T1000 (cell line): ENCODE measurements at places on chromosomes 12 and 14.

- DNase-seq, result no peak
These were observed 1.5 kb downstream of the TCP11L2 start for GRCh38 chr12:106304001-106304421.

DNA sequence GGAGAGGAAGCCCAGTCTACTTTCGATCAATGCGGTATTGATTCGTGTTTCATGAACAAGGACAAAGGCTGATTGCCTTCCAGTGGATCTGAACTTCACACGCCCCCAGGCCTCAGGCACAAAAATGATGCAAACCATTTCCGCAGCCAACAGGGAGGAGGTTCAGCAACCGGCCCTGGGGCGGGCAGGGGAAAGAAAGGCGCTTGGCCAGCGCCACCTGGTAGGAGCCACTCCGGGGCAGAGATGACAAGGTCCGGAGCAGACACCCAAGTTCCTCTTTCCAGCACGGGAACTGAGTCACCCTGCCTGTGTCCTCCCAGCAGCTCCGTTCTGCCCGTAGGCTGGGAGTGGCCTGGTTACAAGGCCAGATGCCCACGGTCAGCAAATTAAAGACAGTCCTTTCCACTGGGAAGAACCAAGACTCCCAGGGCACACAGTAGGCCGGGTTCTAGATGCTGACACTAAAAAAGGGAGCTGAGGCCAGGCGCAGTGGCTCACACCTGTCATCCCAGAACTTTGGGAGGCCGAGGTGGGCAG is 136.3 kb downstream of the SCARB1 start:
- peak; percentile 15 for DNase-seq

DNA sequence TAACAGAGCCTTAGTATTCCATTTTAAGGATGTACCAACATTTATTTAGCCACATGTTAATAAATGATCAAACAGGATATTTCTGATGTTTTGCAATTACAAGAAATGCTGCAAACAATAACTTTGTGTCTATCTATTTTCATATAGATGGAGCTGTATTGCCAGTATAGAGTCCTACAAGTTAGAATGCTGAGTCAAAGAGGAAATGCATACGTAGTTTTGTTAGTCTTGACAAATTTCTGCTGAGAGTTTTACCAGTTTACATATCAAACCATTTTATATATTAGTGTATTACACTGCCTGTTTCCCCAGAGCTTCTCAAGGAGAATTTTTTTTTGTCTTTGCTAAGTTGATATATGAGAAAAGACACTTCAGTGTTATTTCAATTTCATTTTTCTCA is 541.7 kb downstream of the SLC16A7 start:
- no peak for DNase-seq

GRCh38 chr12:53599579-53599978 is 26.6 kb downstream of the ATF7 start:
- DNase-seq, result no peak

GRCh38 chr14:67673451-67673850 is 981 bp downstream of the VTI1B start:
- DNase-seq, result no peak

GRCh38 chr12:43008953-43009845 is 419.7 kb upstream of the PRICKLE1 start:
- no peak for DNase-seq

- no peak for DNase-seq
These were observed 243.7 kb upstream of the FAR2 start for GRCh38 chr12:28905220-28905955.

DNA sequence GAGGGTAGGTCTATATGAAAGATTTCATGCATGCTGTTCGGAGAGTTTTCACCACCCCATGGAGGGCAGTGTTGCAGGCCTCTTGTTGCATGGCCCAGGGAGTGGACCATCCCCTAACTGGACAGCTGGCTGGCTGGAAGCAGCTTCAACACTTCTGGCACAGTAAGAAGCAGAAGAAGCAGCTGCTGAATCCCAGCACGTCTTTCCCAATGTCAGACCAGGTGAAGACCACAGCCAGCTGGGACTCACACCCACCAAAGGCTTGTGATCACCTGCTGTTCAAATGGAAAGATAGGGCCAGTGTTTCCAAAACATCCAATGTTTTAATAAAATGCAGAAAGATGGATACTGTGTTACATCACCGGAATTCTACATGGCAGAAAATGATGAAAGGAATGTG is 1423.6 kb downstream of the AACS start:
- no peak for DNase-seq

GRCh38 chr14:100892496-100893227 is 10.9 kb downstream of the RTL1 start:
- DNase-seq, result no peak

DNA sequence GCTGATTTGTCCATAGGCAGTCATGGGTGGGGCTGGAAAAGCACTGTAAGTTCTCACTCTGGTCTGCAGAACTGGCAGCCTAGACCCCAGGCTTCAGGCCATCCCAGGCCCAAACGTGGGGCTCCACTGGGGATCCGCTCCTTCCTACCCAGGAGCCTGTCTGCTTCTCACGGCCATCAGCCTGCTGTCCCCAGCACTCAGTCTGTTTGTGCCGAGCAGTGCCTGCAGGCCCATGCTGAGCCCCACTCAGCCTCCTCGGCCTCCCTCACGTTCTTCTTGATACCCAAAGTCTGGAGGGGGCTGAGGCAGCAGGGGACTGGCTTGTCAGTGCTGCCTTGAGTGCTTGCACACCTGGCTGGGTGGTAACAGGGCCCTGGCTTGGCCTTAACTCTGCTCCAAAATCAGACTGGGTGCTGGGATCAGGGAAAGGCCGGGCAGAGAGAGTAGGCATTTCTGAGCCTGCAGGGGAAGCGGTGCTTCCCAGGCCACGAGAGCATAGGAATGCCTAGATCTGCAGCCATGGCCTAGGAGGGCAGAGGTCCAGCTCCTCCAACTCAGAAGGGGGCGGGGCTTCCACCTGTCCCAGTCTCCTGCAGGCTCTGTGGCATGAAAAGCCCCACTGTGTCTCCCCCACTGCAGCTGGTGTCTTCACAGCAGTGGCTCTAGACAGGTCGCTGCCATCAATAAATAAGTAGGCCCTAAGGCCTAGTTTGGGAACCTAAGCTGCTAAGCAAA is 772.4 kb upstream of the FBXO33 start:
- DNase-seq, result no peak

DNA sequence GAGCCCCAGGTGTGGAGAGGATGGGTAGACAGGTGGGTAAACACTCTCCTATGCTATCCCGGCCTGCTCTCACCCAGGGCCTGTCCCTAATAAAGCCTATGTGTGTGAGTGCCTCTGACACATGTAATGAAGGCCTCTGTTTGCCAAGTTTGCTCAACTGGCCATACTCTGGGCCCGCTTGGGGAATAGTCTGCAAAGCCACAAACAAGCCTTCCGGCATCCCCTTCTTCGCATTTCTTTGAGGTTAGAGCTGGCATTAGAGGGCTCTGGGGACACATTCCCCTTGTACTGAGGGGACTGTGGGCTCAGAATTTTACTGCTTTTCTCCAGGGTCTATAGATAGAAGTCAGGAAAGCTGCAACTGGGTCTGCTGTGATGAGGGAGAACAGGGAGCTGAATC is 240.5 kb downstream of the C12orf75 start:
- DNase-seq, result no peak

DNA sequence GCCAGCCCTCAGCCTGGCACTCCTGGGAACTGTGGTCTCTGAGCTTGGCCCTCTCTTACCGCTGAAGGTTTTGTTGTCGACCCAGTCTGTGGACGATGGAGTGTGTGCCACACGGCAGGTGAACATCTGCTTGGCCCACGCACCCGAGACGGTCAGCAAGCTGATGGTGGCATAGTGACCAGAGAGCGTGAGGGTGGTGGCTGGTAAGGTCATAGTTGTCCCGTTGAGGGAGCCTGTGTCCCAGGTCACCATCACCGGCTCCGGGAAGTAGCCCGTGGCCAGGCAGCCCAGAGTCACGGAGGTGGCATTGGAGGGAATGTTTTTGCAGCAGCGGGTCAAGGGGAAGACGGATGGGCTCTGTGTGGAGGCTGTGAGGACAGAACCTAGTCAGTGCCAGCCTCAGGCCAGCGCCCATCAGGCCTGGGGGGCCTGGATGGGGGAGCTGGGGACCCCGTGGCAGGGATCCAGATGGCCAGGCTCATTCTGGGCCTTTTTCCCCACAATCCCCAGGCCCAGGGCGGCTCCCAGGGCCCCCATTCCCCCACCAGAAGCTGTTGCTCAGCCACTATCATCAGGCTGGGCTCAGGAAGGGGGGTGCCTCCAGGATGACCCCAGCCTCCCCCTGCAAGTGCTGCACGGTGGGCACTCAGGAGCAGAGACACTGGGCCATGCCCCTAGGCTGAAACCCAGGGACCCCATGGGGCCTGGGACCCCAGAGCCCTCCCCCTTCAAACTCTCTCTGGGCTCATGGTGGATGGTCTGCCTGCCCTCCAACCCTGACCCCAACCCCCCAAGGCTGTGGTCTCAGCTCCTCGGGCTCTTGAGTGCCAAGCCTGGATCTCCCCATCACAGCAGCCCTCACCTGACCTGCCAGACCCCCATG is 75.2 kb downstream of the TMEM121 start:
- no peak for DNase-seq

DNA sequence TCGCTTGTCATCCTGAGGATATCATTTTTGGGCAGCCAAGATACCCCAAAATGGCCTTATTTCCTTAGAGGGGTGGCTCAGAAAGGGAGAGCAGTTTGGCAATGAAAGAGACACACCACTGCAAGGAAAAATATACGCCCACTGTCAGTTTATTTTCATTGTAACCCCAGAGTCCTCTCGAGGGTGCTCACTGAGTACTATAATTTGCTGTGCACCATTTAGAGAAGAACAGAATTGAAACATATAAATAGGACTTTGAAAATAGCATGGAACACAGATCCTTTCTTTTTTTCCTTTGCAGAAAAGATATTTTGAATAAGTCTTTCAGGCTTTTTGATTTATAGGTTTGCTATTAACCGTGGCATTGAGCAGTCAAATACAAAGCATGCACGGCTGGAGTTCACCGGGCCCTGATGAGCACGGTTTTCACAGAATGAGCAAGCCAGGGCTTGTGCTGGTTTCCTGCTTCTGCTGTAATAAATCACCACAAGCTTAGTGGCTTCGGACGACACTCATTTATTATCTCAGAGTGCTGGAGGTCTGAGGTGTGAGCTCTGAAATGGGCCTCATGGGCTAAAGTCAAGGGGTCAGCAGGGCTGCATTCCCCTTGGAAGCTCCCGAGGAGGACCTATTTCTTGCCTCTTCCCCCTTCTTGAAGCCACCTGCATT is 152.3 kb downstream of the ZNF664 start:
- DNase-seq, result no peak

DNA sequence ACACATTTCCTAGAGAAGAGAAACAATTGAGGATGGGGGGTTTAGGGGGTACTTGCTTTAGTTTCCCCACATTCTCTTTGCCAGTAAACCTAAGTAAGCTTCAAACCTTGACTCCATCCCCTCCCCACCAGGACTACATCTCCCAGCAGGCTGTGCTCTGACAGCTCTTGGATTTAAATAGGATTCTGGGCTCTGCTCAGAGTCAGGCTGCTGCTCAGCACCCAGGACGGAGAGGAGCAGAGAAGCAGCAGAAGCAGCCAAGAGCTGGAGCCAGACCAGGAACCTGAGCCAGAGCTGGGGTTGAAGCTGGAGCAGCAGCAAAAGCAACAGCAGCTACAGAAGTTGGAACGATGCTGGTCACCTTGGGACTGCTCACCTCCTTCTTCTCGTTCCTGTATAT is 20.6 kb downstream of the RDH12 start:
- DNase-seq, result no peak

DNA sequence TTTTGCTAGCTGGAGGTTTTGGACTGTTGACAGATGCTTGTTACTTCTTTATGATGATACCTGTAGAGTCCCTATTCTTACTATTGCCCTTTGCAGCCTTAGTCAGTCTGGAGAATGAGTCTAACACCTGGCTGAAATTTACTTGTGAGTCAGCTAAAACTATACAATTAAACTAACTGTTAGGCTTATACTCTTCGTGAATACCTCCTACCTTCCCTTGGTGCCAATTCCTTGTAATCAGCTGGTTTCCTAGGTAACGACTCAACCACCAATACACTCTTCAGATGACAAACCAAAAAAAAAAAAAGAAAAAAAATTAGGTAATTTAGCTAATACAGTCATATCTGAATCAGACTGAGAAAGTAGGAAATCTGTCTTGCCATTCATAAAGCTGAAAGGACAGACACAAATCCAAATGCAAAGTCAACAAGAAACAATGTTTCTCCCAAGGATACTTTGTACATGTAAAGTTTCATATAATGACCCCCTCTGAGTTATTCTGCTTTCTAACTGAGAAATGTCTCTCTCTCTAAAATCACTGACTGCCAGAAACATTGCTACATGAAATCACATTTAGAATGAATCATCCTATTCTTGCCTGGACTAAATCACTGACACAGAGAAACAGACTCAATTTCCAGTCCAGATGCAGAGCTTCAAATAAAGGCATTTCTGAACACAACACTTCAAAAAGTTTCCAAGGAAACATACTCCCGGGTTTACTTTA is 56.5 kb upstream of the CDKL1 start:
- no peak for DNase-seq

DNA sequence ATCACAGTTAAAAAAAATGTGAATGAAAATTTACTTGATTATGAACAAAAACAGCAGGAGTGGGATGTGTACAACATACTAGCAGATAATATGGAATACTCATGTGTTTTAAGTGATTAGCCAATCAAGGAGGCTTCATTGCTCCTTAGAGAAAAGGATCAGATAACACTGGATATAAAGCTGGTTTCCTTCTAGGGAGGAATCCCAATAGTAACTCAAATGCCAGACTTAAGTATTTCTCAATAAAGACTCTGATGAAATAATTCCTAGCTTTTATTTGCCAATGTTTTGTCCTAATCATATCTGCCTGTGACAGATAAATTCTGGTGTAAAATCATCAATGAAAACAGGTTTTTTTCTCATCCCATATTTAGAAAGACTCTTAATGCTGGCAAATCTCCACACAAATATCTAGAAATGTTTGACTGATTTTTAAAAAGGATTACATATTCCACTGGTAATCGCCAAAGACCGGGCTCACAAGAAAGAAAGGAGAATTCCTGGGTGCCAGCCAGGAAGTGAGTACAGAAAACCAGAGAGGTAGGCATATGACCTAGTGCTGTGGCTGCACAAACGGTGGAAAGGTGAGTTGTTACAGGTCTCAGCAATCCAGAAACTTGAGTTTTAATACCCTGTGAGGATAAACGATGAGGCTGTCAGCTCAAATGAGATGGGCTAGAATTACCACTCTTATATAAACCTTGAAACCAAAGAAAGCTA is 108.6 kb upstream of the TTC7B start:
- no peak for DNase-seq

- DNase-seq, result no peak
These were observed 62.3 kb downstream of the R3HDM2 start for GRCh38 chr12:57368349-57369095.

DNA sequence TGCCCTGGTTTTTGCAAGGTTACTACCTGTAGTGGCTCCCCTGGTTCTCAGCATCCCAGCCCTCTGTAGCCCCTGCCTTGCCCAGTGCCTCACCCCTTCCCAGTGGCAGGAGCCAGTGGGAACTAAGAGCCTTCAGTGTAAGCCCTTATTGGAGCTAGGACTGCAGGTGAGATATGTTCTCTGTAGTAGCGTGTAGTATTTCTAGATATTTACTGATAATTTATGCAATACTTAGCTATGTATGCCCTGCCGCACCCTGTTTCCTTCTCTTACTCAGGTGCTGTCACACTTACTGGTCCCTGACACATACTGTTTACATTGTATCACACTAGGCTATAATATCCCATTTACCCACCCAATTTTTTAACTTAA is 3.6 kb downstream of the BMAL2 start:
- no peak for DNase-seq
